ENCODE measurements at places on chromosomes 11 and 22. TPM values are rescaled to one million over a fixed set of nuclear protein-coding genes. Genes with fewer than 3 reads are reported as not detected.

DNA sequence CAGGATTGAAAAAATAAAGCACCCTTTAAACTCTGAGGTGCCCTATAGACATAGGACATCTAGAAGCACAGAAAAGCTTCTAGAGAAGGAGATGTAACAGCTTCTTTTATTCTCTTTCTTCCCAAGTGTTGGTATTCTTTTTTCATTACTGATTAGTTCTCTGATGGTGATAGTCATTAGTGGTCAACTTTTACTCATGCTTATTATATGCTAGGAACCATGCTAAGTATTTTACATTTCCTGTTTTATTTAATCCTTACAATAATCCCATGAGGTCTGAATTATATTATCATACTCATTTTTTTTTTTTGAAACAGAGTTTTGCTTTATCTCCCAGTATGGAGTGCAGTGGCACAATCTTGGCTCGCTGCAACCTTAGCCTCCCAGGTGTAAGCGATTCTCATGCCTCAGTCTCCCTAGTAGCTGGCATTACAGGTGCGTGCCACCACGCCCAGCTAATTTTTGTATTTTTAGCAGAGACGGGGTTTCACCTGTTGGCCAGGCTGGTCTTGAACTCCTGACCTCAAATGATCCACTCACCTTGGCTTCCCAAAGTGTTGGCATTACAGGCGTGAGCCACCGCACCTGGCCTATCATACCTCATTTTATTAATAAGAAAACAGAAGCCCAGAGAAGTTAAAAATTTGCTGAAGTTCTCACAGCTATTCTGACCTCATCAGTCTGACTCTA is 3.0 kb downstream of the C11orf52 start:
- DNase-seq, result no peak

Gene OR6A2
- total RNA-seq, result 0.72 TPM

GRCh38 chr22:27880778-27881394 is 38.2 kb downstream of the PITPNB start:
- peak; percentile 86 for DNase-seq

Gene OR5B3
- not detected for total RNA-seq

GRCh38 chr11:18720091-18720807 is 5.7 kb downstream of the IGSF22 start:
- DNase-seq, result peak; percentile 25

DNA sequence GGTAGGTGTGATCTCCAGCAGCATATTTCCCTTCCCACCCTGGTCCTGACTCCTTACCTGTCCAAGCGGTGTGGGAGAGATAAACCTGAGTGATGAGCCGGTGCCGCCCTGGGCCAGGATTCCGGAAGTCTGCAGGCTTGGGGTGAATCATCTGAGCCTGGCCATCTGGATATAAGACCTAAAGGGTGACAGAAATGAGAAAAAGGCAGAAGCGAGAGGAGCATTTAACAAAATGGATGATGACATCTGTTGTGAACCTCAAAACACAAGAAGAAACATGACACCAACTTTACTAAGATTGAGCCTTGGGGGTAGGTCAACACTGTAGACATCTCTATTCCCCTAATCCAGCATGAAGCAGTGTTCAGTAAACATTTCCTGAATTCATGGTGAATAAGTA is 62.8 kb downstream of the AAMDC start:
- DNase-seq, result peak; percentile 75

DNA sequence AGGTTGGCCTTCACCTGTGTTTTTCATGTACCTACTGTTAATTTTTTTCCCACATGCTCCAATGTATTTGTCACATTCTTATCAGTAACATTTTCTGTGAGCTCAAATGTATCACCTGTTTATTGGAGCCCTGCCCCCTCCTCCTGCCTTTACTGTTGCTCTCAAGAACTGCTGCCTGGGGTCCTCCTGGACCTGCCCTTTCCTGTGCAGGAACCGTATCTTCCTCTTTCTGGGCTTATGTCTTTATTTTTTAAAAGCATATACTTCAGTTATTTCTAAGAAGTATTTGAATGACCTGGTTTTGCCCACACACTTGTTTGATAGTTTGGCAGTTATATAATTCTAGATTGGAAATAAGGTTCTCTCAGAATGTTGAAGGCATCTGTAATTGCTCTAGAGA is 5.9 kb downstream of the FAM118B start:
- DNase-seq, result no peak

DNA sequence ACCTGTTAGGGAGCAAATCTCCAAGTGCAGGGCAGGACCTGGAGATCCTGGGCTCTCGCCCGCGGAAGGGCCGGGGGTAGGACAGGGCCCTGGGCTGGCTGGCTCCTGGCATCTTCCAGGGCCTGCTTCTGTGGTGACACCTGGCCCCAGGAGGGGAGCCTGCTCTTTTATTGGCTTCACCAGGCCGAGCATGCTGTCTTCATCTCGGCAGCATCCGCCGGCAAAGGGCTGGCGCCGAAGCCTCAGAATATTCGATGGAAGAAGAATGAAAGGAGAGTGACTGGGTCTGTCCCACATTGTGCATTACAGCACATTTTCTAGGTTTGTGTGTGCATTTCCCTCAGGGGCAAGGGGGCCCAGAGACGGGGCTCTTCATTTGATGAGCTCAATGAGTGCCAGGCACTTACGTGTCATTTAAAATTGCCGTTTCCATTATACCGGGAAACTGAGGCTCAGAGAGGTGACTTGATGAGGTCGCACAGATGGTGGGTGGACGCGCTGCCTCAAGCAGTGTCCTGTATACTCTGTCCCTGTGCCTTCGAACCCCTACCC is 70.0 kb downstream of the RBX1 start:
- no peak for DNase-seq

Gene KCNJ1
- total RNA-seq, result not detected

- DNase-seq, result peak; percentile 42
These were observed 20.3 kb downstream of the NEAT1 start for GRCh38 chr11:65442842-65443331.

Gene TYR
- not detected for total RNA-seq

Gene SUSD2
- 0.18 TPM for total RNA-seq

DNA sequence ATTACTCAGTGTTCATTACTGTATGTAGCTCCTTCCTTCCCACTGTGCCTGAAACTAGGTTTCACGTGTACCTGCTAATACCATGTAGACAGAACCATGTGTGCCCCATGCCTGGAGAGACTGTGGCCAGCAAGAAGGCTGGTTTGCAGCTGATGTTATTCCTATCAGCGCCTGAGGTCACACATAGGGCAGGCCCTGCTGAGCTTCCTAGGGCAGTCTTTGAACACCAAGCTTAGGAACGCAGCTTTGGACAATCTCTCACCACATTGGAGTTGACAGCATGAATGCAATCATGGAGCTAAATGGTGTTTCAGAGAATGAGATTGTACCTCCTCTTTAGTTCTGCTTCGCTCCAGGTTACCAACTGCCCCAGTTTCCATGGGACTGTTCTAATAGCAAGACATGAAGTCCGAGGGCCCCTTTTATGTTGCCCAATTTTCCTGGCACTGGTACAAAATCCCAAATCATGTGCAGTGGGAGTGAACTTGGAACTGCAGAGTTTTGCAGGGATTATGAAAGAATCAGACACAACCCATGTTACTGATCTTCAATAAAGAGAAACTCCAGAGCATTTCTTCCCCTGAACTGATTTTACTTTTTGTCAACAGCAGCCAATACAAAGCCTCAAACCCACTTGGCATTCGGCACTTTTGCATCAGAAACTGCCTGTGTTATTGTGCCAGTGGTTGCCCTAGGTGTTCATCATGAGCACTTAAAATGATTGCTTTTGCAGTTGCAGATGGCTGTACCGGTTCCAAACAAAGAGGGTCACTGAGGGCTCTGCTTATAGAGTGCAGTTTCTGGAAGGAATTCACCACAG is 154.2 kb upstream of the TTC12 start:
- no peak for DNase-seq

DNA sequence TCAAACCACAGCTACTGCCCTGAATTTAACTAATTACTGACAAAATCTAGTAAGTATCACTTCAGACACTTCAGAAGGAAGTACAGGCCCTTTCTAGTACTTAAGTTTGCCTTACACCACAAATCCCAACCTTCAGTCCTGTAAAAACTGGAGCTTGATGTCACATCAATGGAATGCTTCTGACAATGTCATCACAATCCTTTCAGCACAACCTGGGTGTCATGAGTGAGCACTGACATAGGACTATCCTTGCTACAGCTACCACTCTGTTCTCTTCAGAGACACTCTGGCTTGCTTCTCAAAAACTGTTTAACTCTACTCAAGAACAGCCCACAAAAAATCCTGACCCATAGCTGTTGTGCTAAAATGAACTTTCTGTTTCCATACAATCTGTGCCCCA is 108.2 kb downstream of the RRM1 start:
- no peak for DNase-seq

DNA sequence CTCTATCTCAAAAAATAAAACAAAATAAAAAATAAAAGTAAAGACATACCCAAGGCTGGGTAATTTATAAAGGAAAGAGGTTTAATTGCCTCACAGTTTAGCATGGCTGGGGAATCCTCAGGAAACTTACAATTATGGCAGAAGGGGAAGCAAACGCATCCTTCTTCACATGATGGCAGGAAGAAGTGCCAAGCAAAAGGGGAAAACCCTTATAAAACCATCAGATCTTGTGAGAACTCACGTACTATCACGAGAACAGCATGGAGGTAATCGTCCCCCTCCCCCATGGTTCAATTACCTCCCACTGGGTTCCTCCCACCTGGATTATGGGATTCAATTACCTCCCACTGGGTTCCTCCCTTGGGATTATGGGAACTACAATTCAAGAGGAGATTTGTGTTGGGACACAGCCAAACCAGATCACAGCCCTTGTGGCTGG is 8.3 kb upstream of the SSTR3 start:
- DNase-seq, result no peak

GRCh38 chr11:68890490-68891231 is 13.0 kb downstream of the MRPL21 start:
- peak; percentile 64 for DNase-seq

- no peak for DNase-seq
These were observed 82.7 kb downstream of the GGT1 start for GRCh38 chr22:24685531-24686190.

DNA sequence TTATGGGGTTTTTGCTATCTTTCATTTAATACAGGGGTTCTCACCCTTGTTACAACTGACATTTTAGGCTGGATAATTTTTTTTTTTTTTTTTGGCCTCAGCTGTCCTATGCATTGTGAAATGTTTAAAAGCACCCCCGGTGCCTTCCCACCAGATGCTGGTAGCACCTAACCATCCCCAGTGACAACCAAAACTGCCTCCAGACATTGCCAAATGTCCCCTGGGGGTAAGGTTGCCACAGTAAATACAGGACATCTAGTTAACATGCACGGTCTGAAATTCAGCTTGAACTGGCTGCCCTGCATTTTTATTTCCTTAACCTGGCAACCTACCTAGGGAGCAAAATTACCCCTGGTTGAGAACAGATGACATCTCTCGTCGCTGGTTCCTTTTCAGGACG is 72.4 kb downstream of the CYTH4 start:
- DNase-seq, result no peak

GRCh38 chr22:44047891-44048301 is 23.8 kb downstream of the PARVB start:
- DNase-seq, result no peak

Gene BIK
- 0.18 TPM for total RNA-seq

All from IMR-90 (cell line).